ENCODE measurements at places on chromosomes 13 and 19.

DNA sequence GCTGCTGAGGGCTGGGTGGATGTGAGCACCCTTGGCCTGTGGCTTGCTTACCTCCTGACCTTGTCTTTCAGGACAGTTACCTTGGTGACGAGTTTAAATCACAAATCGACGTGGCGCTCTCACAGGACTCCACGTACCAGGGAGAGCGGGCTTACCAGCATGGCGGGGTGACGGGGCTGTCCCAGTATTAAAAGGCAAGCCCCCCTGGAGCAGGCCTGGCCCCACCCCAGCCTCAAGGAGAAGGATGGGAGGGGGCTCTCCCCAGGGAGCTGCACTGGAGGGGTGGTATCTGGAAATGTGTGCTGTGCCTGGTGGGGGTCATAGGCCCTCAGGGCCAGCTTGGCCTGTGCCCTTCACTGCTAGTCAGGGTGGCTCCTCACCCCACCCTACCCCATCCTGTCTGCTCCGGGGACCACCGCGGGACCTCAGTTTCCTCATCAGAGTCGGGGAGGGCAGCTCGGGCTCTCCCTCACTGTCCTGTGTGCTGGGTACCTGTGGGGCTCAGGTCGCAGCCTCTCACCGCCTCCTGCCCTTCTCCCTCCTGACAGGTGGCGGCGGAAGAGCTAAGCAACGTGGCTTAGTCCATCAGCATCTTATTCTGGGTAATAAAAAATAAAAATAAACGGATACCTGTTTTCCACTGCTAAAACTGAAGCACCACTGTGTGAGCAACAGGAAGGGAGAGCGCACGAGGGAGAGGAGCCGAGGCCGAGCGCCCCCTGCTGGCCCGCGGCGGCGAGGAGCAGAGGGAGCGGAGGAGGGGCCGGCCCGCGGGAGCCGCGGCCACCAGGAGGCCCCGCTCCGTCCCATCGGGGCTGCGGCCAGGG, 29.8 kb downstream of the CERS1 start:
- peak; percentile 43 for DNase-seq

DNA sequence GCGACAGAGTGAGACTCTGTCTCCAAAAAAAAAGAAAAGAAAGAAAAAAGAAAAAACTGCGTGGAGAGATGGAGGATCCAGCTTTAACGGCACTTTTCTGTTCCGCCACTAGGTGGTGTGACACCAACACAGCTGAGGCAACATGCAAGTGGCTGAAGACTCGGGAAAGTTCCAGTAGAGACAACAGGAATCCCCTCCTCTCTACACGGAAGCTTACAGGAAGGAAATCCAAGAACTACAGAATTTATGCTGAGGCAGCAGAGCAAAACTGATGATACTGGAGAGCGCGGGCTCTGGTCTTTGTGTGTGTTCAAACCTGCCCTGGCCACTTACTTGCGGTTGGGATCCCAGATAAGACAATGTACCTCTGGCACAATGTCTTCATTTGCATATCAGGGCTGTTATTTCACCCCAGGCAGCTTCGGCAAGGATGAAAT, 9.9 kb downstream of the RANBP3 start:
- peak; percentile 62 for DNase-seq

GRCh38 chr13:30870049-30870884, 35.8 kb upstream of the MEDAG start:
- DNase-seq: peak; percentile 60

DNA sequence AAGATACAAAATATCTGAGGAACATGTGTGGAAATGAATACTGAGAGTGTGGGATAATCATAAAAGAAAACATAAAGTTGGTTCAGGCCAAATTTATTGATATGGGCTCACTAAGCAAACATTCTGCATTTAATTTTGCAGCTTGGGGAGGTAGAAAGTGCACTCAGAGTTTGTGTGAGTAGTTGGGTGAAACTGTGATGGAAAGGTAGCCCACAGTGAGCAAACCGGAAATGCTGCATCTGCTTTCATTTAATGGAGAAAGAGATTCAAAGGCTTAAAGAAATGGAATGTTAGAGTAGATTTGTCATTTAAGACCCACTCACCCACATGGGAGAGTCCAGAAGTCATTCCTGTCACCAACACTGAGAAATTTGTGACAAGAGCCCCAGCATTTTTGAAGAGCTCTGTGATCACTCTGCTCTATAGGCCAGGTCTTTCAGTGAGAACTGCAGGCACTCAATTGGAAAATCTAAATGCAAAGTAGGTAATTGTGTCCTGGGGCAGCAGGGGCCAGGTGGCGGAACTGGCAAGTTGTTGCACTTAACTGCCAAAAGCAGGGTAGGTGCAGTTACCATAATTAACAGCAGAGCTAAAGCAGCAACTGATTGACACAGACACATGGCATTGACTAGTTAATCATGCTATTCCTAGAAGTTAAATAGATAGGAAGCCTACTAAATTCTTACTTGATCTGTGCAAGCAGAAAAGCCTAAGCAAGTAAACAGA, 1228.3 kb upstream of the PCDH20 start:
- DNase-seq: no peak

DNA sequence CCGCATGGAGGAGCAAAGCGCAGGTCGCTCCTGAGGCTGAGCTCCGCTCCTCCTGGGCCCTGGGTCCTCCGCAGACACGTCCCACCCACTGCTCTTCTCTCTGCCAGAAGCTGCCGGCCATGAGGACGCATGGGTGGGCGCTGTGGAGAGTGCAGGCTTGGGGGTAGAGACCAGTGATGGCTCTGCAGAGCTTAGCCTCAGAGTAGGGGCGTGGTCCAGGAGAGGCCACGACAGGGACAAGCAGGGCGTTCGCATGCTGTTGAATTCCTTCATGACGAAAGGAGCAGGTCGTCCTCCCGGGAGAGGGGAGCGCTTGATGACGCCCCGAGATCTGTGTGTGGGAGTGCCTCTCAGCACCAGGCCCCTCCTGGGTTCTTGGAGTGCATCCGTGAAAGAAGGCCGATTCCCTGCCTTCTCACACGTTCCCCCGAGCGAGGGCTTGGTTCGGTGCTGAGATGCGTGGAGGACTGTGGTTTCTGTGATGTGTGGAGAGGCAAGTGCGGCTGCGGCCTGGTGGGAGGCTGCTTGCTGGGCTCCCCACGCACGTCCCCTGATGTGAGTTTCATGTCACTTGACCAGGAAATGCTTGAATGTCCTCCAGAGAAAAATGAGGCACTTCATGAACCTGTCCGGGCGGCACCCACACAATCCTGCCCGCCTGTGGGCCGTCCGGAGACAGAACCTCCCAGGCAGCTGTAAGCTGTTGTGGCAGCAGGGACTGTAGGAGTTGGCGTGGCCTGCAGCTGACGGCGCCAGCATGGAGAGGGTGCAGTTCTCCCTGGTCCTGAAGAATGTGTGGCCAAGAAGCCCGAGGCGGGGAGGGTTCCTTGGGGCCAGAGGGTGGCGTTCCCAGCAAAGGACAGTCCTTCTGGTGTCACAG, 4.5 kb downstream of the SF3A2 start:
- no peak for DNase-seq
